ENCODE measurements at places on chromosomes 2 and 18.

- no peak for DNase-seq
Observed at GRCh38 chr2:171402906-171403580, 30.7 kb downstream of the METTL8 start.

DNA sequence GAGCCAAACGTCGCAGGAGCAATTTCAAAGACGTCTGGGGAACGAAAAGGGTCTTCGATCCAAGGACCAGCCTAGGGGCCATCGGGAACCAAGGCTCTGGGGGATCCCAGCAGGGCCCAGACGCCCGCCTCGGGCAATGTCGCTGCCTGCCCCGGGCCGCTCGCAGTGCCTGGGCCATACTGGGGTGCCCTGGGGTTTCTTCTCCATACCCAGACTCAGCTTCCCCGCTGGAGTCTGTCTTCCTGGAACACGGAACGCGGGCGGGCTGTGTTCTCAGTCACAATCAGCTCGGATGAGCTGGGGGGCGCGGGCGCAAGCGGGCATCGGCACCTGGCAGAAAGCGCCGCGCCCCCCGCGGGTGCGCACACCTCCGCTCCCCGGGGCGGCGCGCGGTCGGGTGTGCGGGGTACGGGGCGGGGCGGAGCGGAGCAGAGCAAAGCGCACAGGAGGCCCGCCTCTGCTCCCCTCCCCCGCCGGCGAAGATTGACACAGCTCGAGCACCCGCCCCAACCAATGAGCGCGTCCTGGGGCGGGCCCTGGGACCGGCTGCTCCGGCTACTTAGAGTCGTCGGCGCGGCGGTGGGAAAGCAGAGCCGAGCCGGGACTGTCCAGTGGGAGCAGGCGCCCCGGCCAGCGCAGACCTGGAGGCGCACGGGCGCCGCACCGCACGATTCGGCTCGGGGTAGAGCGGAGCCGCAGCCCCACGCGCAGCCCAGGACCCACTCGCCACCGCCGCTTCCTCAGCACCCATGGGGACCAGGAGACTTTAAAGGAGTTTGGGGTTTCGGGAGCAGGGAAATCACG lies at the start of gene LRATD1:
Gene LRATD1, plus strand, starts transcription at position 585 of the 804 bp plus-strand sequence. CDS start 1,263 bp downstream, outside the sequence.
- no peak for DNase-seq

DNA sequence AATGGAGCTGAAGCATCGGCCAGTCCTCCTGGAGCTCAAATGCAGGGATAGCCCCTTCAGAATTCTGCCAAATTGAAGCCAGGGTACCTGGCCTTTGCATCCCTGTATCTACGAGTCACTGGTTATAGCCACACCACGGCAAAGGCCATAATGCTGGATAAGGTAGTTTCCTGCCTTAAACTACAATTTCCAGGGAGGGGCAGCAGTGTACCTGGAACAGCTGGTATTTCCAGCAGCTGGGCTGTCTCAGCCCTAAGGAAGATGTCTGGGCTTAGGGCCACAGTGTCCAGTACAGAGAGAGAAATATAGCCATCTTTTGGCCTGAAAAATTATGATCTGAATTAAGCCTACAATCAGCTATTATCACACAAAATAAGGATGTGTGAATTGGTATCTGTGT lies 180.3 kb downstream of the GCA start:
- no peak for DNase-seq

- DNase-seq = no peak
Observed at GRCh38 chr2:8437949-8438400, 243.9 kb upstream of the ID2 start.

DNA sequence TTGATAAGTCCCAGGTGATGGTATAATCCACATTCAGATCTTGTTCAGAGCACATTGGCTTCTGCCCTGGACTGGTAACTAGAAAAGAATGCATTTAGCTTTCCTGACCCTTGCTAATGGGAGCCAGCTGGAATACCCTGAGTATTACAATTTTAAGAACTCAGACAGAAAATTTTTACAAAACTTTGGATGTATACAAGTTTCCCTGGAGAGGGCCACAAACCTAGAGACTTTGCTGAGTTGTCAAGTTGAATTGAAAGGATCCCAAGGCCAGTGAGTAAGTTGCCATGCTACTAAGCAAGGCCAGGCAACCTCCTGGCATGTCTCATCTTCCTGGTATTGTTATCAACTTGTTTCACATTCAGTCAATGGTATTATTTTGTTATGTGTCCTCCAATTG lies 20.0 kb upstream of the NABP1 start:
- no peak for DNase-seq

- no peak for DNase-seq
Observed at GRCh38 chr2:177728920-177729319, 336.3 kb downstream of the AGPS start.

- no peak for DNase-seq
Observed at GRCh38 chr2:61277756-61278155, 115.8 kb downstream of the C2orf74 start.

Measured in activated T-cell treated with anti-CD3 and anti-CD28 coated beads, Interleukin-2, amount 50 U/mL, for 1 hour (primary cell).